KBM-7 (cell line): ENCODE measurements at places on chromosomes 2 and 18.

DNA sequence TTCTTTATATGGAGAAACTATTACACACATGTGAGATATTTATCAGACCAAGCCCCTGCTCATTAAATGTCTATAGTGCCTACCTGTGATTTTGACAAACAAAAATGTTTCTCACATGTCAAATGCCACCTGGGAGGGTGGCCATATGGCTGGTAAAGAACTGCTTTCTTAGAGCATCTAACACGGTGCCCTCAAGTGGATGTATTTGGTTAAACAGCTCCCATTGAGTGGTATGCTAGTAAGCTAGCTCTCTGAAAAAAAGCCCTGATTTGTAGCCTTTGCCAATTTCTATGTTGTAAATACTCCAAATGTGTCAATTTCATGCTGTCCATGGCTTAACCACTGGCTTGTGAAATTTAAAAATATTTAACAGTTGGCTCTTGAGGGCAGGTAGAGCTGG is 94.6 kb downstream of the PMAIP1 start:
- no peak for DNase-seq

- peak; percentile 57 for DNase-seq
Measured at GRCh38 chr18:49238433-49239042, 221.9 kb downstream of the DYM start.

DNA sequence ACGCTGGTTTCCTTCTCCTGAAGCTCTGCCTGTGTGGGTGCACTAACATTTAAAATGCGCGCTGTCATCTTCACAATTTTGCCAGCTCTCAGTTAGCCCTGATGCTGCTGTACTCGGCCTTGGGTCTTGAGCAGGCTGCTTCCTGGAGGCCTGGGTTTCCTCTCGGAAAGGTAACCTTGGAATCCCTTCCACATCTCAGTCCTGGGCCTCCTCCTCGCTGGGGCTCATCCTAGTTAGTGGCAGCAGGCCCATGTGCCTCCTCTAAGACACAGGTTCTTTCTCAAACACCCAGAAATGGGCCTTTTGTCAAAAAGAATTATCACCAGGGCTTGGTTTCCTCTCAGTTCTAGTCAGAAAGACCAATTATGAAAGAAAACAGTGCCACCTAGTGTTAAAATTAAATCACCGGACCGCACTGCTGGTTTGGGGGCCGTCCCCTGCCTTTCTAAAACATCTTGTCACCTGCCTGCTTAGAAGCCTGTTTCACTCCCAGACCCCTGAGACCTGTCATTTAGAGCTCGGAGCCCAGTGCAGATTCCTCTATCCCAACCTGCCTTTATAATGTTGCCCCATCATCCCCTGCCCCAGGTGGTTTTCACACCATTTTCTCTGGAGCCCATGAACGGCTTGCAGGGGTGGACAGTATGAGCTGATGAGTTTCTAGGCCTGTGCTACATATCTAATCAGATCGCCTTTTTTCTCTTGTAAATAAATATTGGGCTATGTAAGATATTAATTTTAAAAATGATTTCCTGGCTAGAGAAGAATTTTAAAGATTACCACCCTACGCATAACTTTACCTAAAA is 42.4 kb downstream of the HK2 start:
- peak; percentile 80 for DNase-seq

DNA sequence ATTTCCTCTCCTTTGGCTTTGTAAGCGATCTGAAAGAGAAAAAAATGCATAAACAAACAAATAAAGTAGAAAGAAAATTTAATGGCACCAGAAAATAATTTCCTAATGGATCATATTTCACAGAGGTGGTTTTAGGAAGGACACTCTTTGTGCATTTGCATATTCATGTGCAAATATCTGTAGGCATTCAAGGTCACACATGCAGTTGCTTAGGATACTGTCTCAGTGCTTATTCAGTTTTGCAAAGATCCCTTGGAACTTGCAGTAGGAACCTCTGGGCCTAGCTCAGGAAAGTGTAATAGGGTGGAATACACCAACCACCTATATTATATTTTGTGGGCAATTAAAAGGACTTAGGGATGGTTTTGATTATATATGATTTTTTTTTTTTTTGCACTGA is 54.3 kb downstream of the NEB start:
- DNase-seq: no peak

GRCh38 chr2:189002079-189002478 is 27.9 kb downstream of the COL3A1 start:
- no peak for DNase-seq

DNA sequence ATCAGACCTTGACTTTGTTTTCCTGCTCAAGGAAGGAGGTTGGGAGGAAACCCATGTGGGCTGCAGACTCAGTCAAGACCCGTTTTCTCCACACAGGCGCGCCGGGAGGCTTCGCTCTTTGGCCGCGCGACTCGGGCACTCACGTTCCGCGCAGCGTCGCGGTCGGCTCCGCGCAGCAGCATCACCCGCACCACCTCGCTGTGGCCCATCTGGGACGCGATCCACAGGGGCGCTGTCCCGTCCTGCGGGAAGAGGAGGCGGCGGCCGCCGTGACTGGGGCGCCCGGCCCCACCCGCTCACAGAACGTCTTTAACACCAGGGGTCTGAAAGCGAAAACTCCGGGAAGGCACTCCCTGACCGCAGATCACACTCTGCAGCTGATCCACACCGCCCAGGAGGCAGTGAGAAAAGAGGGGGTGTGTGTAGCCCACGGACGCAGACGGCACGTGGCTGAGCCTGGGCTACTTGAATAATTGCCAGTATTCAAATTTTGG is 33.1 kb upstream of the NPC1 start:
- DNase-seq: no peak

DNA sequence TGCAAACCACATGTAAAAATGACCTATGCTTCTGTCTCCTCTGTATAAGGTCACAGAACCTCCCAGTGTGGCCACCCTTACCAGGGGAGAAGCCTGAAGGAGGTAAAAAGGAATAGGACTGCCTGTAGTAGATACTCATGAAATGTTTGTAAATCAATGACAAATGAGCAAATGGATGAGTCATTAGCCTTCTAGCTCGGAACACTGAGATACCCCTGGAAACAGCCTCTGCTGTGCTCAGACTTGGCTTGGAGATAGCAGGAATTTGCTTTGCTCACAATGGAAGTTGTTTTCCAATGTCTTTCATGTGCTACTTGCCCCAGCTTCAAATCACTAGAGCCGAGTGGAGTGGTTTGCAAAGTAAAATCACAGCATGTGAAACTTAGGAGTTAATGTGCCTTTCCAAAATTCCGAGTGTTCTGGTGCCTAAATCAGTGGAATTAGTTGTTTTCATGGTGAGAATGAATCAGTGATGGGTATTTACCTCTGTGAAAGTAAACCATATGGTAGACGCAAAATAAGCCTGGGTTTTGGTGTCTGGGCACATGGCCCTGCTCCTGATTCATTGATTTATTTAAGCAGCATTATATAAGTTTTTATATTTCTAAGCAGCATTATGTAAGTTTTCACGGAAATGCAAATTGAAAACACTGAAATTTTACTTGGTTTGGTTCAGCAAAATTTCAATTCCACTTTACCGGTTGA is 154.0 kb upstream of the MAP3K20 start:
- no peak for DNase-seq

- no peak for DNase-seq
Measured at GRCh38 chr18:31451625-31452024, 4.1 kb downstream of the DSG3 start.
